DMS53 (cell line): ENCODE measurements at places on chromosomes 4 and X.

DNA sequence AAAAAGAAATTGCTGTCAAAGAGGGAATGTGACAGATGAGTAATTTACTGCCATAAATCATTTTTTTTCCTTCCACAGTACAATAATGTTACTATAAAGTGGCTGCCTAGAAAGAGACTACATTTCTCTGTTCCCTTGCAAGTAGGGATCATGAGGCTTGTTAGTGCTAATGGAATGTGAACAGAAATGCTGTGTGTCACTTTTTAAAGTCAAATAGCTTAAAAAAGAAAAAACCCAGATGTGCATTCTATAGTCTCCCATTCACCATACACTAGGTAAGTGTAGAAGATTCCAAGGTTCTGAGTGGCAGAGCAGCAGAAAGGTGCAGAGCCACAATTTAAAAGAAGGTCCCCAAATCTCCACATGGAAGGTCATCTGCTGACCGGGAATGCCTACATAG is 328.4 kb downstream of the CAMK2D start:
- DNase-seq: no peak

- no peak for DNase-seq
Measured at GRCh38 chrX:17072721-17073230, 126.3 kb downstream of the REPS2 start.

DNA sequence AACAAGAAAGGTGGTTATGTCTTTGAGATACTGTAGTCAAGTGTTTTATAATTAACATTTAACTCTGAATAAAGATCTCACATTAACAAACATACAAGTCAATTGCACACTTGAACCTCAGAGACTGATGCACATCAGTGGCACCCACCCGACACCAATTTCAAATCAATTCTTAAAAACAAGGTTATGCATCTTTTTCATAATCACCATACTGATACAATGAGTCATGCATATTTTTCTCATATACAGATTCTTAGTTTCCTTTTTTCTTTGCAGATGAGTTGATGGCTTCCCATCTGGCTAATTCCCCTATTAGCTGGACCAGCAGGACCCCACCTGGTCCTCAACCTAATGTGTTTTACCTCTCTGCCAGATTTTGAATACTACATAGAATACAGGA is 136.2 kb upstream of the RPL34 start:
- no peak for DNase-seq

DNA sequence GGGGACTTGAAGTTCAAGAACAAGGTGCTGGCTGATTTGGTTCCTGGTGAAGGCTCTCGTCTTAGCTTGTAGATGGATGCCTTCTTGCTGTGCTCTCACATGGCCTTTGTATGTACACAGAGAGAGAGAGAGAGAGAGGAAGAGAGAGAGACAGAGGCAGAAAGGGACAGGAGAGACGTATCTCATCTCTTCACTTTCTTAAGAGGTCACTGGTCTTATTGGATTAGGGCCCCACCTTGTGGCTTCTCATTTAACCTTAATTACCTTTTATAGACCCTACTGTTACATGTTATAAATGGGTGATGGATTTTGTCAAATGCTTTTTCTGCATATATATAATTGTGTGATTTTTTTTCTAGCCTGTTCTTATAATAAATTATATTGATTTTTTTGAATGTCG is 1444.2 kb downstream of the ADGRL3 start:
- peak; percentile 74 for DNase-seq

DNA sequence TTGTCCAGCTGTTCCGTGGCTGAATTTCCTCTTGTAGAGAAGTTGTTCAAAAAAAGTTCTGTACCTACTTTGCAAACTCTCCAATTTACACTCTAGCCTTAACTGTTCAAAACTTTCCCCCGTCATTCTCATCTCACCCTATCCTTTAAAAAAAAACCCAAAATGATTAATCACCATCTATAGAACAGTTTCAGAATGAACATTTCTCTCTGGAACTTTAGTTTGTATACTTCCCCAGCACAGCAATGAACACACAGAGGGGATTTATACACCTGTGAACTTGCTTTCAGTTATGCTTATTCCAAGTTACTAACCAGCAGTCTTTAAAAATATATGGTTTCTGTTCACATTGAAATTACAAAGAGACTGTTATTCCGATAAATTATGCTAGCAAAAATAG is 1.2 kb downstream of the GEMIN8 start:
- DNase-seq: no peak

DNA sequence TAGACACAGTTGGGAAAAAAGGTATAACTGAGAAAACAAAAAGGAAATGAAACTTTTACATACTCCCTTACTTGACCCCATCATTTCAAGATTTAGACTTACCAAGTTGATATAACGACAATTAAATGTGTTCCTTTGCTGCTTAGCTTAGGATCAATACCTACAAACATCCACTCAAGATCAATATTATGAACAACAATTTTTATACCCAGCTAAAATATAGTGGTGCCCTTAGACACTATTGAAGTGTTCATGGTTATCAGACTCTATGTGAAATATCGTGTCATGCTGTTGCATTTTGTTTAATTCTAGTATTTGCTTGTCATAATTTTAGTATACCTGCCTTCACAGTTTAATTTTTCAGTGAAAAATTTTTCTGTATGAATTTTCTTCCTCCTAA is 4.2 kb downstream of the ARSH start:
- DNase-seq: no peak

DNA sequence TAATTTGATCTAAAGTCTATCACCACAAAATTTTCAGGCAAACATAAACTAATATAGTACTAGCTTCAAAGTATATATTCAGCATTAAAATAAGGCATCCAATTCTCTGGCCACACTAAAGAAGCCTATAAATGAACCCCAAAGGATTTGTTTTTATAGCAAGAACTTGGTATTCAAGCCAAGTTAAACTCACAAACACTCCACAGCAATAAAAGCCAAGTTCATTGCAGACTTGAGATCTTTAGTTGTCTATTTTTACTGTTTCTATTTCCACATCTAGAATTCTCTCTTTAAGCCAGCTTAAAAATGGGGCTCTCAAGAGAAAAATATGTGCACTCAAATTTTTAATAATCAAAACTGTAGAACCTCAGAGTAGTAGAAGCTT is 51.1 kb downstream of the WDFY3 start:
- DNase-seq: no peak

- no peak for DNase-seq
Measured at GRCh38 chr4:13903901-13904300, 276.4 kb upstream of the BOD1L1 start.

GRCh38 chr4:1479454-1479853 is 73.2 kb upstream of the NKX1-1 start:
- DNase-seq: no peak

- DNase-seq: no peak
Measured at GRCh38 chr4:3858046-3858730, 92.0 kb downstream of the ADRA2C start.

- no peak for DNase-seq
Measured at GRCh38 chrX:149157976-149158375, 347.1 kb downstream of the IDS start.

DNA sequence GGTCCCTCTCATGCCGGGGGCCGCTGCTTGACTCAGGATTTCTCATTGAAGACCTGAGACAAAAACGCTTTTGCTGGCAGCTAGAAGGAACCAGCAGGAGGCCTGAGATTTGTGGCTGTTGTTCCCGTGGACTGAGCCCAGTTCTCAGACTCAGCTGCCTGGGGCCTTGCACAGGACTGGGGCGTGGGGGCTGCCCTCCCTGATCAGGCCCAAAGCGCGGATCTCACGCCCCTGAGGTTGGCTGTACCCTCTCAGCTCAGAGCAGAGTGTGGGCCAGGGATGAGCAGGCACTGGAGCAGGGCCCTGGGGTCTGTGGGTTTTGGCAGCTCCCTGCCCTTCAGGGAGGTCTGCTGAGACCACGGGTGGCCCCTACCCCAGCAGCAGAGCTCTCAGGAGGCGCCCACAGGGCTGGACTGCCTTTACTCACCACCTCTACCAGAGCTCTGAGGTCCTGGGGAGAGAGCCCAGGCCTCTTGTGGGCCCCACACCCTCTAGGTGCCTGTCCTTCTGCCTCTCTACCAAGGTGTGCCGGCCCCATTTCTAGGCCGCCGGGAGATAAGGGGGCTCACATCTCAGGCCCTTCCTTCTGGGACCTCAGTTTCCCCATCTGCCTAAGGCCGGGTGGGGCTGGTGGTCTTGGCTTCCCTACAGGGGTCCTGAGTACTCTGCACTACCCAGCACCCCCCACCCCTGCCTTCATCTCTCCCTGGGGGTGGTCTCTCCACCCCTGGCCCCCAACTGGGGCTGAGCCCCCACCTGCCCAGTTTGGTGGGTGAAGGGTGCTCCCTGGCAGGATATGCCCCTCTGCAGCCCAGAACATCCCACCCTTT is 5.6 kb downstream of the MSANTD1 start:
- DNase-seq: no peak

DNA sequence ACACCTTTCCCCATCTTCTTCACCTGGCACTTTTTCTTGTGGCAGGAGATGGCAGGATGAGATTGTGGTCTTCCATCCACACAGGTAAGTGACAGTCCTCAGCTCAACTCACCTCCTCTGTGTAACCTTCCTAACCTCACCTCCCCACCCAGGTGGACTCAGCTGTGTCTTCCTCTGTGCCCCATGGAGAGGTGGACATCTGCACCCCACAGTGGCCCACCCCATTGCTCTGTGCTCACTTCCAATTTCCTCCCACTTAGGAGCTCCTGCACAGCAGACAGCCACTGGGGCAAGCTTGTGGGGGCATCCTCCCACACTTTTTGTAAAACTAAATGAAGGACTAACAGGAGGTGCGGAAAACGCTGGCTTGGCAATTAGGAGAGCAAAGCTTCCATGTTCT is 61.6 kb downstream of the MSX1 start:
- DNase-seq: no peak

DNA sequence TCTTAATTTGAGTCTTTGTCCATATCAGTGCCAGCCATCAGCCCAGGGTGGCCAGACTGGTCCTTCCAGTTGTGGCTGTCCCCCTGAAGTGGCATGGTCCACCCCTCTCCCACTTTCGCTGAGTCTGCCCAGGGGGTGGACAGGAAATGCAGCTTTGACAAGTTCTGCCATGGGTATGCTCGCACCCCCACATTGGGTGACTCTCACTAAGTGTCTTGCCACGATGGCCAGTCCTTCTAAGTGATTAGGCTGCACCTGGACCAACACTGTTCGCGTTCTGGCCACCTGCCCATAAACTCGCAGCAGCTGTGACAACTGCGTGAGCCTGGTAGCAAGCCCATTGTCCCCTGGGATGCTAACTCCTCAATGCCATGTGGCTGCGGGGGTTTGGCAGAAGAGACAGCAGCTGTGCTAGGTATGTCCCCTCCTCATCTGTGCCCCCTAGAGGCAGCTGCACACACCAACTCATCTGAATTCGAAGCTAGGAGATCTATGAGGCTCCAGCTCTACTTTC is 10.0 kb upstream of the LNX1 start:
- DNase-seq: peak; percentile 95

GRCh38 chr4:1297456-1298325 is 8.0 kb downstream of the MAEA start:
- DNase-seq: no peak

GRCh38 chrX:8721536-8721935 is 10.4 kb downstream of the ANOS1 start:
- DNase-seq: peak; percentile 1

GRCh38 chrX:100745806-100746537 is 14.1 kb upstream of the SYTL4 start:
- no peak for DNase-seq

DNA sequence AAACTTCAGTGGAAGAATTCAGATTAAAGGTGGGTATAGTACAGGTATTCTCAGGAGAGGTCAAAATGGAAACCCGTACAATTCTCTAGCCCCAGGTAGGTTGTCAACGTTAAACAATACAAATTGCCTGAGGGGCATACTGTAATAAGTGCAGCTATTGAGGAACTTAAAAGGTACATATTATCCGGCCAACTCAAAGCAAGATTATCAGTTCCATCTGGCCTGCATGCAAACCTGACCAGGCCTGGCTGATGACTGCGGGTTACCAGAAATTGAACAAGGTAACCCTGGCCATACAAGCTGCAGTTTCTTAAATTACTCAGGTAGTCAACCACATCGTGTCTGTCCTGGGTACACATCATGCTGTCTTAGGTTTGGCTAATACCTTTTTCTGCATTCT is 12.3 kb upstream of the ZNF630 start:
- no peak for DNase-seq

DNA sequence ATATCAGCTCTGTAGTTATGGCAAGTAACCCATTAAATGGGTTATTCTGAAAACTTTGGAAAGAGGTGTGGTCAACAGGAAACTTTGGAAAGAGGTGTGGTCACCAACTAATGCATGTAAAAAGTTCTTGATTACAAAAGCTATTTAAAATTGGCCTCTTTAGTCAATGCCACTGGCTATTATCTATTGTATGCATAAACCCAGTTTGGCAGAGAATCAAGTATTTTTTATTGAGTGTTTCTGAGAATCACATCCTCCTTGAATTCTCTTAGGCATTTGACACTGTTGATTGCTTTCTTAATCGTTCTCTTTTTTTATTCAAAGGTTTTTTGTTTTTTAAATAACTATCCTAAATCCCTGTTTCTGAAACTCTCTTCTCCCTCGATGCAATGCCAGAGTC is 7.5 kb downstream of the P2RY4 start:
- no peak for DNase-seq

DNA sequence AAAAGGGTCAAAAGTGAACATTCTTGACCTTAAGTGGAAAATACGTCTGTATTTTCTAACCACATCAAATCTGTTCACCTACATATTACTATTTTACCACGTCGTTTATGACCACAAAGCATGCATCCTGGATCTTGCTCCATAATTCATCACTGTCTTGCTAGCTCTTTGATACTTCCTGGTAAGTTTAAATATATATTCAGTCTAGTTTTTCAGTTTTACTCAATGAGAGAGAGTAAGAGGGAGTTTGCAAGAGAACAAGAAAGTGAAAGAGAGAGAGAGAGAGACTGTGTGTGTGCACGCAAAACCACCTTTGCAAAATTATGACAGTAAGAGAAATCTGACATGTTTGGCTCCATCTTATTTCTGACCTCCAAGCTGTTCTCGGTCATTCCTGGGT is 173.7 kb upstream of the GALNTL6 start:
- no peak for DNase-seq

DNA sequence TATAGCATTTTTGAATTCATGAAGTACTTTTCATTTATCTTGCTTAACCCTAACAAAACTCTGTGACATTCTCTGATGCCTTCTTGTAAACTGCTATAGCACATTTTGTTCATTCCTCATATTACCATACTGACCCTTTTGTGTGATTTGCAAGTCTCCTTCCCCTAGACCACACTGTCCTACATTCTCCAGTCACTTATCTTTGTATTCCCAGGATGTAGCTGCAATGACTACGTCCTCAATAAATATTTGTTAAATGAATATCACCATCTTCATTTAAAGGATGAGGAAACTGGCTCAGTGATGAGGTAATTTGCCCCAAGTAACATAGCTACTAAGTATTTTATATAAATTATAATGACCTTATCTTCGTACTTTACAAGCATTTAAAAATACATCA is 11.9 kb downstream of the HUWE1 start:
- no peak for DNase-seq

- DNase-seq: no peak
Measured at GRCh38 chrX:53930515-53931380, 113.5 kb downstream of the PHF8 start.

- peak; percentile 96 for DNase-seq
Measured at GRCh38 chr4:23614284-23614892, 275.5 kb downstream of the PPARGC1A start.

- no peak for DNase-seq
Measured at GRCh38 chr4:138445098-138445497, 202.9 kb upstream of the SLC7A11 start.

- DNase-seq: peak; percentile 68
Measured at GRCh38 chrX:149711545-149712236, at the start of gene MAGEA11. MAGEA11 (plus strand) TSS chrX:149712060; CDS start chrX:149713160, 1,100 bp downstream.
